AML-193 (cell line): ENCODE measurements at places on chromosomes 4 and X.

GRCh38 chrX:66039944-66040343, at the start of gene VSIG4:
Gene VSIG4, minus strand, starts transcription at chrX:66040080. Its CDS starts 82 bp downstream, at chrX:66039998.
- DNase-seq, result no peak

GRCh38 chr4:6281436-6282313, 12.0 kb downstream of the WFS1 start:
- DNase-seq, result no peak

GRCh38 chr4:89303814-89304388, 3.7 kb downstream of the GPRIN3 start:
- DNase-seq, result peak; percentile 56

DNA sequence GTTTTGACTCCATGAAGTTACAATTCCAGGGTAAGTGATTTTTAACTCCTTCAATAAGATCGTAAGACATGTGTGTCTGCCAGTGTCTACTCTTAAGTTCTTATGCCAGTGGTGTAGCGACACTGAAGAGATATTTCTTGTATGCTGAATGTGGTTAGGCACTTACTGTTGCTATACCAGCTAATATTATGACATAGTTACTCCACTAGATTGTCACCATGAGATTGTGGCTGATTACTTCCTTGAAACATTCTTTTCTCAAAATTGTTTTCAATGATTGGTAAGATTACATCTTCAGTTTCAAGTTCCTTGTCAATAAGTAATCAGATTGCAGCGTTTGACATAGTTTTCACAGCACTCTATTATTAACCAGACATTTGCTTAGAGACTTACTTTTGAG, 60.6 kb upstream of the PAGE5 start:
- peak; percentile 61 for DNase-seq

DNA sequence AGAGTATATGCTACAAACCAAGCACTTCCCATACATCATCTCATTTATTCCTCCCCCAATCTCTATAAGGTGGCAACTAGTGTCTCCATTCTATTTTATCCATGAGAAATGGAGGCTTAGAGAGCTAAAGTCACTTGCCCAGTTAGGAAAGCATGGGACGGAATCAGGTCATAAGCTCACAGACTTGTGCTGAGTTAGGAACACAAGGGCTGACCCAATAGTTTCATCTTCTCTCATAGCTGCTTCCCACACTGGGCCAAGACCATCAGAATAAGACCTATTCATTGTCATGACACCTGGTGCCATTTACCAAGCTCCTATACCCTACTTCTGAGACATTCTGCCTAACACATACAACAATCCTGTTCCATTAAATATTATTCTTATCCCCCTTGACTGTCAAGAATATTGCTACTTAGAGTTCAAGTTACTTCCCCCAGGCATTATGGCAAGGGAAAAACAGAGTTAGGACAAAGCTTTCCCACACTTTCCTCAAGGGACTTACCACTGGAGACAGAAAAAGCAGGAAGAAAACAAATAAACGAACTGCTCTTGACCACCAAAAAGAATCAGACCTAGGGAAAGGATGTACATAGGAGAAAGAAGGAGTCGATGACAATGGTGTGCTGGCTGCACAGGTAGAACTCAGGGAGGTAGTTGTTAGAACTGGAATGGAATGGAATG, 167.8 kb downstream of the LDB2 start:
- no peak for DNase-seq

DNA sequence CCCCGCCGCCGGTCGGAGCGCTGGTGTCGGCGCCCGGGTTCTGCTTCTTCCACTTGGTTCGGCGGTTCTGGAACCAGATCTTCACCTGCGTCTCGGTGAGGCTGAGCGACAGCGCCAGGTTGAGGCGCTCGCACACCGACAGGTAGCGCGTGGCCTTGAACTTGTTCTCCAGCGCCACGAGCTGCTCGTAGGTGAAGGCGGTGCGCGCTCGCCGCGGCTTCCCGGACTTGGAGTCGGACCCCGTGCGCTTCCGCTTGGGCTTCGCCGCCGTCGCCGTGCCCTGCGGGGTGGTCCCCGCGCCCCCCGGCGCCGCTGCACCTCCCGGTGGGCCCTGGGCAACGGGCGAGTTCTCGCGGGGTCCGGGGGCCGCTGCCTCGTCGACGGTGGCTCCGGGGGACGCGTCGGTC, 3.1 kb downstream of the NKX1-1 start:
- no peak for DNase-seq

GRCh38 chr4:8000721-8001491, 61.2 kb upstream of the AFAP1 start:
- no peak for DNase-seq

DNA sequence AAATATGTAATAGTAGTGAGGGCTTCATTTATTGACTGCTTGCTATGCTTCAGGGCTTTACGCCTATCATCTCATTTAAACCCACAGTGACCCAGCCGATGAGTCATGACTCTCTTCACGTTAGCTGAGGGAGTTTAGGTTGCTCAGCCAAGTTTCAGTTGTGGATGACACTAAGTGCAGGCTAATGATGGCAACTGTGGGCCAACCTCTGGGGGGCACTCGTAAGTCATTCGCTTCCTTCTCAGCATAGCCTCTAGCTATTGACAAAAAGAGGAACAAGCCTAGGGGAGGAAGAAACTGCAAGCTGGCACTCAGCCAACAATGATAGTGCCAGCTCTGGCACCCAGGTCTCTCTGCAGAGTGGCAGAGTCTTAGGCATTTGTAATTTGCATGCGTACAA, 325.0 kb downstream of the ARHGAP10 start:
- peak; percentile 97 for DNase-seq

DNA sequence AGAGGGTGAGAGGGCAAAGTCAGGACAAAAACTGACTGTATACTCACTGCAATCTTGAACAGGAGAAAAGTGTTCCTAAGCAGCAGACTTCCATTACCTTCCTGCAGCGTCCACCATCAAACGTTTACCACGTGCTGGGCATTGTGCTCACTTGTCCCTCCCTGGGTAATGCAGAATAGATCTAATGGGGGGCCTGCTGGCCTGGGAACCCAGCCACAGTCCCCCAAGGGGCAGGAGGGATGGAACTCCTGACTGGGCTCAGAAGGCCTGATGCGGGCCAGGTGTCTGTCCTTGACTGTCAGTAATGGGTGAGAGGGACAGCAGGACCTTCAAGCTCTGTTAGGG, 37.6 kb upstream of the FAM156A start:
- DNase-seq, result no peak

DNA sequence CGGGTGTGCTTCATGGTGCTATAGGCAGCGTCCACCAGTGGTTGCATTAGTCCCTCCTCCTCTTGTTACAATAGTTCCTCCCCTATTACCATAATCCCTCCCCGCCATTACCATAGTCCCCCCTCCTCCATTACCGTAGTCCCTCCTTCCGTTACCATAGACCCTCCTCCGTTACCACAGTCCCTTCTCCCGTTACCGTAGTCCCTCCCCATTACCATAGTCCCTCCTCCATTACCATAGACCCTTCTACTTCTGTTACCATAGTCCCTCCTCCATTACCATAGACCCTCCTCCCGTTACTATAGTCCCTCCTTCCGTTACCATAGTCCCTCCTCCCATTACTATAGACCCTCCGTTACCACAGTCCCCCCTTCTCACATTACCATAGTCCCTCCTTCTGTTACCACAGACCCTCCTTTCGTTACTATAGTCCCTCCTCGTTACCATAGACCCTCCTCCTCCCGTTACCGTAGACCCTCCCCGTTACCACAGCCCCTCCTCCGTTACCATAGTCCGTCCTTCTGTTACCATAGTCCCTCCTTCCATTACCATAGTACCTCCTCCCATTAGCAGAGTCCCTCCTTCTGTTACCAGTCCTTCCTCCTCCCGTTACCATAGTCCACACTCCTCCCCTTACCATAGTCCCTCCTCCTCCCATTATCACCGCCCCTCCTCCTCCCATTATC, 129.6 kb downstream of the DHRSX start:
- no peak for DNase-seq

GRCh38 chr4:26912069-26912468, 51.4 kb downstream of the STIM2 start:
- DNase-seq, result no peak

DNA sequence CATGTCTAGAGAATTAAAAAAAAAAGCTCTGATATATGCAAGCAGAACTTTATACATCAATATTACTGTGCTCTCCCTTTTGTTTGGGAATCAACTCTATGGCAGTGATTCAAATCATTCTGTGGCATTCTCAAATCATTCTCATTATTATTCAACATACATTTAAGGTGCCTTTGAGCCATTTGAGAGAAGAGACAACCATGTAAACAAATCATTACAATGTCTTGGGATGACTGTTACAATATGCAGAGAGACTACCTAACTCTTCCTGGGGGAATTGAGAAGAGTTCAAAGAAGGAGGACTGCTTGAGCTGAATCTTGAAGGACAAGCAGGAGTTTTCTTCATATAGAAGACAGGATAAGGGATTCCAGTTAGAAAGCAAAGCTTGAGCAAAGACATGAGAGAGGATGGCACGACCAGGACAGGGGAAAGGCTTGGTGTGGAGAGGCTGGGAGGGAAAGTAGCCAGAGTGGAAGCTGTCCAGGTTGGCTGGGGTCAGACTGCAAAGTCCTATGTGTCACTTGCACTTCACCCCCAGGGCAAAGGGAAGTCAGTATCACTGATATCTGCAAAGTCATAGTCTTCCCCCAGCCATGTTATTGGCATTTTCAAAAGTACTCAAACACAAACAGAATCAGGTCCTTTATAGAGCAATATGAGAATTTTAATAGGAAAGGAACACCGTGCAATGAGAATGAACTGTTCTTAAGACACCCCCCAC, 9.0 kb downstream of the SEC24D start:
- peak; percentile 16 for DNase-seq

- DNase-seq, result no peak
Observed at GRCh38 chr4:109419679-109420078, 13.9 kb upstream of the SEC24B start.

- no peak for DNase-seq
Observed at GRCh38 chrX:154549766-154550165, 2.3 kb downstream of the IKBKG start.

GRCh38 chrX:23513121-23513520, 154.2 kb upstream of the PRDX4 start:
- DNase-seq, result no peak

GRCh38 chr4:186570193-186570996, 15.0 kb upstream of the MTNR1A start:
- DNase-seq, result no peak

DNA sequence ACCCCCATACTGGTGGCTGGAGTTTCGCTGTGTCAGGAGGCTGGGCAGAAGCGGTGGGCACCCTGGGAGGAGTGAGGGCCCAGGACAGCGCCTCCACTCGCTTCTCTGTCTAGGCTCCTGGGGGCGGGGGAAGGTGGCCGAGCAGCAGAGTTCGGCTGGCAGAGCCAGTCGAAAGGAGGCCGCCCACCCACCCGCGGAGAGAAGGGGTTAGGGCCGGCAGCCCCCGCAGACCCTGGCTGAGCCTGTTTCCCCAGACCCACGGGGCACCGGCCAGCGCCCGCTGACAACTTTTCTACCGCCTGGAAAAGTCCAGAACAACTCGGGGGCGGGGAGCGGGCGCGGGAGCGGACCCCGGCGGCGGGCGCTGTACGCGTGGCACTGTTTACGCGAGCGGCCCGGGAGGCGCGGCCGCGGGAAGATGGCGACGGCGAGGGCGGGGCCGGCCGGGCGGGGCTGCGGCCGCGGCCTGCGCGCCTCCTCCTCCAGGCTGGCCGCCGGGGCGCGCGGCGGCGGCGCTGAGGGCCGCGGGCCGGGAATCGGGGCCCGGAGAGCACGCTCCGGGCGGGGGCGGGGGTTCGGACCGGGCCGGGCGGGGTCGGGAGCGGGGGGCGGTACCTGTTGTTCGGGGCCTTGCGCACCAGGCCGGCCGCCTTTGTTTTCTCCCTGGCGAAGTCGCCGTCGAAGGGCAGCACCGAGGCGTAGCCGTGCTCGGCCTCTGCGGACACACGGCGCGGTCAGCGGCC, 628 bp downstream of the MXD4 start:
- peak; percentile 14 for DNase-seq

GRCh38 chr4:77332696-77333270, 175.8 kb downstream of the CCNG2 start:
- no peak for DNase-seq

GRCh38 chr4:188408244-188409030, 269.2 kb downstream of the TRIML1 start:
- DNase-seq, result no peak

- peak; percentile 20 for DNase-seq
Observed at GRCh38 chr4:153159016-153159415, 45.2 kb upstream of the TRIM2 start.

GRCh38 chr4:23097251-23097650, 404.5 kb downstream of the GBA3 start:
- DNase-seq, result no peak

DNA sequence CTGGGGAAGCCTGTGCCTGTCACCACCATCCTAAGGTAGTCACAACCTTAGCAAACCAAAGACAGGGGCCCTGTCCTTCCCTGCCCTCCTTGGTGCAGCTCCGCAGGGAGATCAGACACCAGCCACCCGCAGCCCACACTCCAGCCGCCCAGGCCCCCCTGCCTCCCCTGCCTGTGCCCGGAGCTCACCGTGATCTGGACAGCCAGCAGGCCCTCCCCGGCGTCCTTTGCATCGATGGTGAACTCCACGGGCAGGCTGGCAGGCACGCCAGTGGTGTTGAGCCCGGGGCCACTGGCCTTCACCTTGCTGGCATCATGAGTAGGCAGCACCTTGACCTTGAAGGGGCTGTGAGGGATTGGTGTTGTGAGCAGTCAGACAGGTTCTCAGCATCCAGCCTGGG, 16.4 kb downstream of the FLNA start:
- DNase-seq, result no peak

DNA sequence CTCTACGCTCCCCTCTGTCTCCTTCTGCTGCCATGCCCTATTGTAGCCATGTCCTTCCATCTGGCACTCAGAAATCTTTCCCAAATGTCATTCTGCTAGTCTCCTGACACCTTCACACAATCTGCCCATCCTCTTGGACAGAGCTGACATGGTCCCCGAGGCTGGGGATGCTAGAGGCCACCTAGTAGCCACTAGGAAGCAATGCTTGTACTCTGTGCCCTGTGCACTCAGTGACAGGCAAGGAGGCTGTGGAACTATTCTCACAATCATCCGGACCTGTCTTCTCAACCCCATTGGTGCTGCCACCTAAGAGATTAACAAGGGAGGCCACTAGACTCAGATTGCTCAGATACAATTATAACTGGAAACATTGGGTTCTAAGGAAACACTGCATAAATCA, 112.6 kb upstream of the TMEM164 start:
- DNase-seq, result no peak

DNA sequence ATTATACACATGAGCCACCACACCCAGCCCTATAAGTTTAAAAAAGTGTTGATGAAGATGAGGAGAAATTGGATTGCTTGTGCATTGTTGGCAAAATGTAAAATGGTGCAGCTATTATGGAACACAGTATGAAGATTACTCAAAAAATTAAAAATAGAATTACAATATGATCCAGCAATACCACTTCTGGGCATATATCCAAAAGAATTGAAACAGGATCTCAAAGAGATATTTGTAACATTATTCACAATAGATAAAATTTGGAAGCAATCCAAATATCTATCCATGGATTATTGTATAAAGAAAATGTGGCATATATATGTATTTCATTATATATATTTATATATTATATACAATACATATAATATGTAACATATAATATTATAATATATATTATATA, 515.6 kb upstream of the GNPDA2 start:
- no peak for DNase-seq

GRCh38 chr4:173486714-173487392, 43.2 kb downstream of the HAND2 start:
- DNase-seq, result no peak

GRCh38 chrX:1500701-1501624, 36.0 kb downstream of the P2RY8 start:
- no peak for DNase-seq

GRCh38 chr4:5992171-5992827, 25.9 kb downstream of the C4orf50 start:
- DNase-seq, result no peak
